Stimulated activated CD8-positive, alpha-beta memory T cell treated with anti-CD3 and anti-CD28 coated beads, Interleukin-7, amount 100 ng/mL, for 1 hour (primary cell): ENCODE measurements at places on chromosomes 5 and 9.

DNA sequence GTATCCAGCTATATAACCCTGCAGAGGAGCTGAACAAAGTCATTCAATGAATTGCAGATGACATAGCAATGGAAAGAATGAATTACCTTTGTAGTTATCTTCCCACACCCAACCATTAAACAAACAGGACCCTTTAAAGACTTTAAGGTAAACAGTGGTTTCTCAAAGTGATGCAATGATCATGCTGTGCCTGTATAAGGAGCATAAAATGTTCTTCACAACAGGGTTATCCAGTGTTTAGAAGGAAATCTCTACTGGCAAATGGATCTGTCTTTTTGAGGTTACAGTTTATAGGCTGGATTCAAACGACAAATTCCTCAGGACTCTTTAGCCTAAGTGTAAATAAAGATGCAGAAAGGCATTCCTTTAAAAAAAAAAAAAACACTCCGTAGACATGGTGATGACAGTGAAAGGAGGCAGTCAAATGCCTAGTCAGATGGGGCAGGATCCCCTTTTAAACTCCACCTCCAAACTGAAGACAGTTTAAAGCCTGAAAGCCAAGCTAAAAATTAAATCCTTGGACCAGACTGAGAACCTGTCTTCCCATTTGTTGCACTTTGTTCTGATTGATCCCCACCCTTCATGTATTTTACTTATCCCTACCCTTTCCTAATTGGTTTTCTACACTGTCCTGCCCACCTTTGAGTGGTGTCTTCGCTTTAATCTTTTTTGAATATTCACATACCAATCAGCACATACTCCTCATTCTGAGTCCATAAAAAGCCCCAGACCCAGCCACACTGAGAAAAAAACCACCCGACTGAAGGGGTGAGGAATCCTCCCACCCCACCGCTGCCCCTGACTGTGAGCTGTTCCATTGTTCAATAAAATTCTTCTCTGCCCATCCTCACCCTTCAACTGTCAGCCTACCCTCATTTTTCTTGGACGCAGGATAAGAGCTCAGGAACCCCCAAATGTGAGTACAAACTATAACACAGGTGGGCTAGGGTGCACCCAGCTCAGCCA lies 761.3 kb upstream of the DMAC1 start:
- DNase-seq = no peak

DNA sequence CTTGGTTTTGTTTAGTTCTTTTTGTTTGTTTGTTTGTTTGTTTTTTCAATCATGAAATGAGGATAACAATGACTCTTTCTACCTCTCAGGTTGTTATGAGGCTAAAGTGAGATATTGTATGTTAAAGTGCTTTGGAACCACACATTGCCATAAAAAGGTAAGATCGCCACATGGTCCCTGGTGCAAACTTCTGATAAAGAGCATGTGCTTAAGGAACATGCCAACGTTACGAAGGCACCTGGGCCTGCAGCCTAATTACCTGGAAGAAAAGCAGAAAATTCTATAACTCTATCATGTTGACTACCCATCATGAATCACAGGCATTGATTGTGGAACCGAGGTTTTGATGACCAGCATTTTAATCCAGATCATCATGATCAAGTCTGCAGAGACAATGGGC lies 151.8 kb downstream of the DROSHA start:
- DNase-seq = no peak

GRCh38 chr9:14317667-14318320 lies 3.9 kb upstream of the NFIB start:
- no peak for DNase-seq

DNA sequence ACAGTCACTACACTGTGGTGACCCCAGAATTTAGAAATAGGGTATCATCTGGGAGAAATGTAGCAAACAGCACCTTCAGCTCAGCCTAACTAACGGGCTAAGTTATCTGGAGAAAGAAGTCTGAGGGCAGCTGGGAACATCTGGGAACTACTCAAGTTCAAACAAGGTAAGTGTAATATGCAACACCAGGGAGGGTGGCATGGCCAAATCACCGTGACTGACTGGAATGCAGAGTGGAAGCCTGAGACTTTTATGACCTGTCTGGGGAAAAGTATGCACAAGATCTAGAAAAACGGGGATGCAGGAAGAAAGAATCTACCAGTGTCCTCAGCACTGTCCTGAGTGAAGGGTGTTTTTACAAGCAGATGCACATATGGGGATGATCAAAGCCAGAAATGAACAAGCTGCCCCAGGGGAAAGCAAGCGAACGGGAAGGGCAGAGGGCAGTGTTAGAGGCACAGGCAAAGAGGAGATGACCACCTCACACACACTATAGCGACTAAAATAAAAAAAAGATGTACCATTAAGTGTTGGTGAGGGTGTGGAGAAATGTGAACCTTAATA lies 59.9 kb downstream of the SERINC5 start:
- DNase-seq = no peak

GRCh38 chr9:133968966-133969617 lies 23.0 kb downstream of the VAV2 start:
- DNase-seq = no peak

DNA sequence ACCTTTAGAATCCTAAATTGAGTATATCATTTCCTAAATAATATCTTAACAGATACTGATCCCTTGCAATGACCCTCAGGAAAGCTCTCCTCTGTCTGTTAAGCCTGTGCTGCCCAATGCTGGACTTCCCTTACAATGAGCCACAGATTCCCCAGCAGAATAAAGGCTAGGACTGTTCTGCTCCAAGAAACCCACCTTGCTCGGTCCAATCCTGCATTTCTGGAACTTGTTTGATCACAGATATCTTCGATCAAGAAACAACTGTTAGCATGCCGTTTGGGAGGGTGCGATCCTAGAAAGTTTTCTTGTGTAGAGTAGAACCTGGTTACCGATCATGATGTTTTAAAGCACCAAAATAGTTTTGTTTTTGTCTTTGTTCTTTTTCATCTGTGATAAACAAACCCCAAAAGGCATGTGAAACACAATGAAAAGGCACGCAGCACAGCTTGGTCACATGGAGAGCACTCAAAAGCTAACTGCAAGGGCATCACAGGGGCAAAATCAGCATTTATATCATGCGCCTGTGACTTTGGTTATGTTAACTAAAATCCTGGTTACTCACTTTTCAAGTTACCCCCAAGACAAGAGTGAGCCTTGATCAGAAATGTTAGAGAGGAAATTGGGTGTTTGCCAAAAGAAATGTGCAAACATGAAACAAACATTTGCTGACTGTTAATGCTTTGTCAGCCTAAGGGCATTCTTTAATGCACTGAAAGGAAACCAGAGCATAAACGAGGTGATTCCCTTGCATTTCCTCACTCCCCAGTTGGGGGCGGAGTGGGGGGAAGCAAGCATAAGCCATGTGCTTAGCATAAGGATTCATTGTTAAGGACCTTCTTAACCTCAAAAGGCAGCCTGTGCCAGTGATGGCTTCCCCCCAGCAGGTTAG lies 61.9 kb upstream of the ADAMTS16 start:
- DNase-seq = no peak

DNA sequence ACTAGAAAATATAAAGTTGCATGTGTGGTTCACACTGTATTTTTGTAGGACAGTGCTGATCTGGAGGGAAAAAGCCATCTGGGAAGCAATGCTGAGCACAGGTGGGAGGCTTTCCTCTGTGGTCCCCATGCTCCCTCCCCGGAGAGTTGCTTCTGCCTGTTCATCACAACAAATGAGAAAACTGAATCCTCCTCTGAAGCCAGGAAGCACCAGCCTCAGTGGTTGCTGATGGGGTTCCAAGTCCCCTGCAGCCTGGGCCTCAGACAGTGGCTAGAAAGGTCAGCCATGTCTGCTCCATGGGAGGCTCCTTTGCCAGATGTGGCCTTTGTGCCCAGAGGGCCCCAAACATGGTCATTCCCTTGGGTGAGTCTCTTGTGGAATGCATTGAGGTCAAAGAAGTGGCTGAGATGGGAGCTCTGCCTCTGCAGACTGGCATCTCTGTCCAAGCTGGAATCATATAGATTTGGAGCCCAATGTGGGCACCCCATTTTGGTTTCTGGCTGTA lies 77.6 kb downstream of the C5orf15 start:
- DNase-seq = no peak

- DNase-seq = no peak
Observed at GRCh38 chr9:90189306-90189705, 453.3 kb downstream of the DIRAS2 start.

DNA sequence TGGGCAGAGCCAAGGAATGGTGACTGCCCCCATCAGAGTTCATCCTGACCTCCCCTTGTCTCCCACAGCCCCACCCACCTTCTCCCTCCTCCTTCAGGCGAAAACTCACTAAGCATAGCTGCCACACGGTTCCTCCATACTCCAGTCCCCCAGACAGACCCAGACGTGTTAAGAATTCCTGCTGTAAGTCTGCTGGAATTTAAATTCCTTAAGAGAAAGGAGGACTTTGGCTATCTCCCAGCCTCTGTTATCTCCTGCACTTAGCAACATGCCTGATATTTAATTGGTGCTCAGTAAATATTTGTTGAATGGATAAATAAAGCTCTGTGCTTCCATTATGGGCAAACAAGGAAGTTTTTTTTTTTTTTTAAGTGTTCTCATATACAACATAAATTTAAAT lies 213.7 kb downstream of the RFK start:
- DNase-seq = no peak

GRCh38 chr5:1806974-1807373 lies 5.8 kb downstream of the NDUFS6 start:
- DNase-seq = no peak

DNA sequence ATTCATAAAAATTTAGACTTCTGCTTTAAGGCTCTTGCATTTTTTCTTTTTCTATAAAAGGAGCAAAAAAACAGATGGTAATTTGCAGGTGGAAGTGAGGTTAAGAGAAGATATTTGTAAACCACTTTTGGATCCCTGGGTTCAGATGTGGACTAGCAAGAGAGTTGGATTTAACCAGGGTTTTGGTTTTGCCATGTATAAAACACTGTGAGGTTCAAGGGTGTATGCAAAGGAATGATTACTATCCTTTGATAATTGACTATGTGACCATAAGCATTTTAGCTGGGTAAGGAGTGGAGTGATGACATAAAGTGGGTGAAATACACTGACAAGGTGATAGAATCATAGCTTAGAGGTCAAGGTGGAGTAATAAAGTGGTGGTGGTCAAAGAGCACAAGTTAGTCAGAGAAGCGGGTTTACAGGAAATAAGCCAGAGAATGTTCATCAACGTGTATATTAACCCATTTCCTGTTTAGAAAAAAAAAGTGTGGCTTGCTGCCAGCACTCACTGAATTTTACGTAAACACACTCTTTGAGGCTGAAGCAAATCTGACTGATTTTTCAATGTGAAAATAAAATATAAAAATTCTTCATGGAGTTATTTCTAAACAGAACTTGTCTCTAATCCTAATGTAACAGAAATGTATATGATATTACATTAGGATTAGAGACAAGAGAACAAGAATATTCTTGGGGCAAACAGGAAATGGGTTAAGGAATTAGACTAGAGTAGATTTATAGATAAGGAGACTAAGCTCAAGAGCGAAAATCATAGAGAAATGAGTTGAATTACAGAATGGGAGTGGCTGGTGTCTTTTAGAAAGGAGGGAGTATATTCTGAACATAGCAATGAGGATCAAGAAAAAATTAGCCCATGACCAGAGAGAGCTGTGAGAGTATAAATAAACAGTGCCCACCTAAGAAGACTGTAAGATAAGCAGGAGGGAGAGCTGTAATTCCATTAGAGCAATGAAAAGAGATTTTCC lies 74.5 kb downstream of the CDKN2A start:
- no peak for DNase-seq

GRCh38 chr5:13731121-13731628 lies 213.3 kb downstream of the DNAH5 start:
- DNase-seq = no peak

DNA sequence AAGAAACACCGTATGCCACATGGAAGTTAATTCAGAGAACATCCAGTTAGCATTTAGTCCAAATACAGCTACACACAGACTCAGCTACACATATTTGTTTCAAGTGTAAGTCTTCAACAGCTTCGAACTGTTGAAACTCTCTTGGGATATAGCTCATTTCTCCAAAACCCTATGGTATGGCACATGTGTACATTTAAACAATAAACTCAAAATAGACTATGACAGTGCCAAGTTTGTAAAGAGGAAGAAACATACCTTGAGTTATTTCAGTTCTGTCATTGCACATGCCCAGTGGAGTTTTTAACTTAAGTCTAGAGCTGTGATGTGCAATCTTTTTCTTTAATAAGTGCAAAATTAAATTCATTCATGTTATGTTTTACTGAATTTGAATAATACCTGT lies 155.1 kb upstream of the RAI14 start:
- DNase-seq = no peak

DNA sequence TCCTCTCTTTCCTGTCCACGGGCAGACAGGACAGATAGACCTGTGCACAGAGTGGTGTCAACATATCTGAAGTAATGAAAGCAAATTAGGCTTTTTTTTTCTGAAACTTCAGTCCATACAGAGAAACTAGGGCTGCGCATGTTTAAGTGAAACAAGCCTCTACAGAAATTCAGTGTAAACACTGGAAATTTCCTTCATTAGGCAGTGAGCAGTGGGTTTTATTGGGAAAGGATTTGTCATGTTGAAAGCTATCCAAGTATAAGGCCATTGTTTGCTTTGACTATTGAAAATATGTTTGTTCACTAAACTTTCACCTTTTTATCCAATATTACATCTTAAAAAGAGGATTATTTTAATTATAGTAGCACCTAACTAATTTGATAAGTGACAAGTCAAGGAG lies 161.2 kb downstream of the AOPEP start:
- no peak for DNase-seq

DNA sequence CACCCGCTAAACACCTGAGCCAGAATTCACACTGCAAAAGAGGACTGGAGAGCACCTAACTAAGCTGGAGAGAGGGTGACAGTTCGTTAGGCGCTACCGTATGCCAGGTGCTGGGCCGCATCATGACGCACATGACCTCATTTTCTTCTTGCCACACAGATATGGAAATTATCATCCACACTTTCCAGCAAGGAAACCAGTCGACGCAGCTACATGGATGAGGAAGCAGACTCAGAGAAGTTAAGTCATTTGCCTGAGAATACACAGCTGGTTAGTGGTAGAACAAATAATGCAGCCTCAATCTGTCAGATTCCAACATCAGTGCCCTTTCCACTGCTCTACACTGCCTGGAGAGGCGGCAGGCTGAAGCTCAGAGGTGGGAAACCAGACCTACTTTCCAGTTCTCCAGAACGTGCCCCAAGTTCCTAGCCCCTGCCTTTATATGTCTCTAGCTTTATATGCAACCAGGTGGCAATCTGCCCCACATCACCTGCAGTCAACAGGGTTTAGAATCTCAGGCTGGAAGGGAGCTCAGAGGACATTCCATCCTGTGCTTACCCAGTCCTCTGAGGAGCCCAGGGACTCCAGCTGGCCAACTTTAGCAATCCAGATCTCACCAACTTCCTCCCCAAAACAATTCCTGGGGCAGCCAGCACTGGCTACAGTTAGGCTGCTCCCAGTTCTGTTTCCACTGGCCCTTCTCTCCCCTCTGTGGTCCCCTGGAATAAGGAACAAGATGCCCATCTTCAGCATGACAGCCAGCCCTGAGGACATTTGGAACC lies 8.8 kb downstream of the TNIP1 start:
- no peak for DNase-seq
